NCI-H774 (cell line): ENCODE measurements at places on chromosomes 7 and 10.

- no peak for DNase-seq
These were observed 25.0 kb upstream of the WDR11 start for GRCh38 chr10:120825878-120826769.

DNA sequence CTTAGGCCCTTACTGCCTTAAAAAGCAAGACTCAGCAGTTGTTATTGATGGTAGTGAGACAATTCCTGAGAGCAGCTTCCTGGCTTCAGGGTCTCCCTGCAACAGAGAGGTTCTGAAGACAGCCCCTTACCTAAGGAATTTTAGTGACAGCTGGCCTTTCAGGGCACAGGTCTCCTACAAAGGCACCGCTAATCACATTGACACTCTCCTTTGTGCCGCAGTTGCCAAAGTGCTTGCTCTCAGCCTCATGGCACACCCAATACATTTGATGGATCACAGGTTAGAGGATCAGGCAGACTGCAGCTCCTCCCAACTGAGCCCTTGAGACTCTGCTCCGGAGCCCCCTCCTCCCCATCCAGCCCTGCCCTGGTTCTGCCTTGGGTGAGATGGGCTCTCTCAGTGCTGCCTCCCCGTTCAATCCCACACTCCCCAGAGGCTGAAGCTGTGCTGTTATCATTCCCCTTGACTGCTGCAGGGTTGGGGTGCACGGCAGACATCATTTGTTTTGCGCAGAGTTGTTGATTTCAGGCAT, 198.2 kb downstream of the EMX2 start:
- no peak for DNase-seq

GRCh38 chr10:112963835-112964234, 13.8 kb downstream of the TCF7L2 start:
- DNase-seq = no peak

GRCh38 chr10:103542764-103543616, 49.5 kb downstream of the NEURL1 start:
- no peak for DNase-seq

GRCh38 chr7:100509231-100509630, 25.5 kb downstream of the NYAP1 start:
- DNase-seq = peak; percentile 27

DNA sequence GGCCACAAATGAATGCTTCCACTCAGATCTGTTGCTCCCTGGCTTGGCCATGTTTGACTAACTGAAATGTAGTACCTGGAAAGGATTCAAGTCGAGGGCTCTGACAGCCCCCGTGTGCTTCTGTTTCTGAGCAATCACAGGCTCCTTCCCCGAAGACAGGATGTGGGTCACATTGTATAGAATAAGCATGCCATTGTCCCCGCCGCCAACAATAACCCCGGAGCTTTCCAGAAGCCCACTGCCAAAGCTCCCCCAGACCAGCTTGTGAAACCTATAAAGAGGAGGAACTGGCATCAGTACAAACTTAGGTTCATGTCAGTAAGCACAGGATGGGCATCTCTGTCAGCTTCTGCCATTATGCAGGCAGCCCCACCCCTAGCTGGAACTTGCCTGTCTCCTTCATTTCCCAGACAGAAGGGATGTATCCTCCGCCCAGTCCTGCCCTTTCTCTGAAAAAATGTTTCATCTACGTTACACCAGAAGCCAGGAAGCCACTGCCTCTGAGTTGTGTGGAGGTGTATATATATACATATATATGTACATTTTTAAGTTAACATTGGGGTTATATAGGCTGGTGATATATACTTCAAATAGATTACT, 10.3 kb downstream of the SEC31B start:
- no peak for DNase-seq

DNA sequence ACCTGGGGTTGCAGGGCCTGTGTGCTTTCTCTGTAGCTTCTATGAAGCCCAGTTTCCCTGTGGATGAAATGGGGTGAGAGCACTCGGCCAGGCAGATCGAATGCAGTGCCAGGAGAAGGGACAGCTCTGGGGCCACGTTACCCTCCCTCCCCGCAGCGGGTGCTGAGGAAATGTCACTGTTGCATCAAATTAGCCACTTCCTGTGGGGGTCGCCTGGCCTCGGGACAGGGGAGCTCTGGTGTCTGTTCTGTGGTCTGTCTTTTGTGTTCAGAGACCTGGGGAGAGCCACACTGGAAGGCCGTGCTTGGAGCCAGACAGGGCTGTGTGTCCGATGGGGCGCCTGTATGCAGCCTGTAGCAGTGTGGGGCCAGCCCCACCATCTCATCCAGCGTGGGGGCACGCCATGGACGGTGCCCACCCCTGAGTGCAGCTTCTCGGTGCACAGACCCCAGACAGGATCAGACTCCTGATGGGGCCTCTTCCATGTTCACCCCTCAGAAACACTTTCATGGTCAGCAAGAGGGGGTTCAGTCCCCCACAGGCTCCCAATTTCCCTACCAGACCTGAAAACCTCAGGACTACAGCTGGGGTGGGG, 13.6 kb downstream of the TTYH3 start:
- no peak for DNase-seq

GRCh38 chr10:120327675-120328074, 129.4 kb upstream of the PLPP4 start:
- no peak for DNase-seq

- no peak for DNase-seq
These were observed 51.4 kb downstream of the CHRM2 start for GRCh38 chr7:136919820-136920219.

DNA sequence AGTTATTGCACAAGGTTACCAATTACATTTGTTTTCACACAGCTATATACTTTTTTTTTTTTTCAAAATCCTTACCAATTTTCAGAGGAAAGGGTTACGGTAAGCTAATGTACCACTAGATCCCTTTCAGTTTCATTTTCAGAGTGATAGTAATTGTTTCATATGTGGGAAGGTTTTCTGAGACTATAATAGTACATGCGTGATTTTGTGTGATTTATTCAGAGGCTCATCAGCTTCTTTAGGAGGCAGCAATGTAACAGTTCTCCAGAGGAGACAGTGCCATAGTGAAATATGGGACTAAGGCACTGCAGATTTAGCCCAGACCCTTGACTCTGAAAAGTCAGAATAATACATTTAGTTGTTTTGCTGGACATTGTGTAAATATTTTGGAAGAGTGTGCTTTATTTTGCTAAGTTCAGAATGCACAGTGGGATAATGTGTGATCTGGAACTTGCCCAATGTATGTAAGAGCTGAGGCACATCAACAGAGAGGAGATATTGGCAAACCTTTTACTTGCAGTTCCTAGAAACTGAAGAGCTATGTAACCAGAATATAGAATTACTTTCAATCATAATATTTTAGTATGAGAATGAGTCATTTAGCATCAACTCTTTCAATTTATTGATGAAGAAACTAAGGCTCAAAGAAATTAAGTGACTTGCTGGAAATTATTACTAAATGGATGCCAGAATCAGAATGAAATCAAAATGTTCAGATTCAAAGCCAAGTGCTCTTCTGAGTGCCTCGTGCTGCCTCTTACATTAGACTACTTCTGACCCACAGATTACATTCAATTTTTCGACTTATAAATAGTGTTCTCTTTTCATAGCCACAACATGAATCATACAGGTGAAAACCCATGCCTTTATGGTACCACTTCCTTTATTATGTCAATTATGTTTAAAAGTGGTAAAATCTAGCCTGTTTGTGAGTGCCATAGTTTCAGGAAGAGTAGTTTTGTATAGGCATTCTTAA, 207.7 kb upstream of the TEX47 start:
- DNase-seq = no peak

- DNase-seq = no peak
These were observed 25.8 kb downstream of the WBP1L start for GRCh38 chr10:102769375-102770107.

- no peak for DNase-seq
These were observed 584.7 kb upstream of the SEMA3D start for GRCh38 chr7:85771516-85771915.

GRCh38 chr7:39453743-39454355, 112.4 kb upstream of the YAE1 start:
- no peak for DNase-seq

- DNase-seq = no peak
These were observed 676 bp upstream of the GPR146 start for GRCh38 chr7:1043552-1044188.

DNA sequence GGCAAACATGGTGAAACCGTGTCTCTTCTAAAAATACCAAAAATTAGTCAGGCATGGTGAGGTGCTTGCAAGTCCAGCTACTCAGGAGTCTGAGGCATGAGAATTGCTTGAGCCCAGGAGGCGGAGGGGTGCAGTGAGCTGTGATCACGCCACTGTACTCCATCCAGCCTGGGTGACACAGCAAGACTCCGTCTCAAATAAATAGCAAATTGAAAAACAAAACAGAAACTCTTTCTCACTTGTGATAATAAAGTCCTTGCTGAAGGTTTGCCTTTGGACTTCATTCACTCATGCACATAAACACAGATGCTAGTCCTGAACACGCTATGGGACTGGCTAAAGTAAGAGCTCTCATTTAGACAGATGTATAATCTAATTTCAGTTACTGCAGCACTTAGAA, 37.6 kb downstream of the ANK3 start:
- DNase-seq = no peak
